ENCODE measurements at places on chromosomes 6 and 20. TPM values are rescaled to one million over a fixed set of nuclear protein-coding genes. Genes with fewer than 3 reads are reported as not detected.
A peak's percentile ranks its signal among the peaks of the same experiment; 100 is the strongest.

DNA sequence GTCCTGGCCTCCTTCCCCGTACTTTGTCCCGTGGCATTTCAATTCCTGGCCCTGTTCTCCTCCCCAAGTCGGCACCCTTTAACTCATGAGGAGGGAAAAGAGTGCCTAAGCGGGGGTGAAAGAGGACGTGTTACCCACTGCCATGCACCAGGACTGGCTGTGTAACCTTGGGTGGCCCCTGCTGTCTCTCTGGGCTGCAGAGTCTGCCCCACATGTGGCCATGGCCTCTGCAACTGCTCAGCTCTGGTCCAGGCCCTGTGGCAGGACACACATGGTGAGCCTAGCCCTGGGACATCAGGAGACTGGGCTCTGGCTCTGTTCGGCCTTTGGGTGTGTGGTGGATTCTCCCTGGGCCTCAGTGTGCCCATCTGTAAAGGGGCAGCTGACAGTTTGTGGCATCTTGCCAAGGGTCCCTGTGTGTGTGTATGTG, 58.5 kb downstream of the SRC start:
- no peak for DNase-seq

GRCh38 chr20:44188752-44189151, 1.8 kb upstream of the JPH2 start:
- no peak for DNase-seq

DNA sequence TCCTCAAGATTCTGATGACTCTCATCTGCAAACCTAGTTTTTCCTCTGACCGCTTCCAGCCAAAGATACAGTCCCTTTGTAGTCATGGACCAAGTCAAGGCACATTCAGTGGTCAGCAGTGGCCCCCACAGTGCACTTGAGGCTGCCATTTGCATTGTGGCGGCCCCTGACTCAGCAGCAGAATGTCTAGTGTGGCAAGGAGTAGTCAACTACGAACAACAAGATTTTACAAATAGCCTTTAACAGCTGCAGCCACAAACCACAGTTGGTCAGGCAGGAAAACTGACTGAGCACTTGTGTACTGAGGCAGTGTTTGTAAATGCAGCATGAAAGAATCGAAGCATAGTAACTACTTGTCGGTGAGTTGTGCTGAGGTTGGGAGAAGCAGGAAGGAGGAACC, 49.6 kb downstream of the SLC2A12 start:
- no peak for DNase-seq

GRCh38 chr6:136235233-136235564, 14.9 kb downstream of the MTFR2 start:
- DNase-seq, result no peak

Gene BIRC7
- not detected for total RNA-seq

Gene BTN1A1
- not detected for total RNA-seq

Gene SIM1
- not detected for total RNA-seq

Gene CNKSR3
- 6.2 TPM for total RNA-seq

- no peak for DNase-seq
Measured at GRCh38 chr20:17902531-17903083, 66.0 kb downstream of the SNX5 start.

GRCh38 chr6:2171728-2172127, 73.7 kb downstream of the GMDS start:
- DNase-seq, result no peak

DNA sequence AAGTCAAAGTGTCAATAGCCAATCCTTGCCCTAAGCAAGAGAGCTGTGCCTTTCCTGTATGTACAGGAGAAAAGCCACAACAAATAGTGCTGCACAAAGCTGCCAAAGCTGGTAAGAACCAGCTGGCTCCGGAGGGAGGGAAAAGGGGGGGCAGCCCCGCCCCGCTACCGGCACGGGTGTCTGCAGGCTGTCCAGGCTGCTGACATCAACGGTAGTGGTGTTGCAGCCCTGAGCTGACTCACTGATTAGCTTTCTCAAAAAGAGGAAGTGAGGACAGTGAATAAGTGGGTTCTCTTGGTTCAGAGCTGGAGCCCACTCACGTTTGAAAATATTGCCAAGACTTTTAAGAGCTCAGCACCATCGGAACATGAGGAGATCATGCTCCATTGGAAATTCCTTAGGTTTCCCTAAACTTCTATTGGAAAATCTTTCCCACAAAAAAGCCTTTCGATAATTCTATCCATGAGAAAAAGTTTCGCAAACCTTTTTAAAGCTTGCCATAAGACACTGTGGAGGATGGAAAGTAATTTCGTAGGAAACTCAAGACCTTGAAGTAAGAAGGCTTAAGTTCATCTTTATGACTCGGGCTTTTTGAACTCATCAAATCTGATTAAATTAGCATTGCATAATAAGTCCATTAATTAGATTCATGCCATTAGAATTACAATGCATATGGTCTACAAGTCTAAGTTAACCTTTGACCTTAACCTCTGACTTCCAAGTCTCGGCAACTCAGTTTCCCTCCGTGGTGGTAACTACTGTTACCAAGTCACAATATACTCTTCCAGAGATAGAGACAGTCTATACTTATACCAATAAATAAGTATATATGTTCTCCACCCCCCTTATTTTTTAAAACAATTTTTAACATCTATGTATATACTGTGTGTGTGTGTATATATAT, 67.0 kb downstream of the TNFRSF21 start:
- DNase-seq, result peak; percentile 95

GRCh38 chr6:5811997-5812396, 194.7 kb downstream of the NRN1 start:
- no peak for DNase-seq

- DNase-seq, result no peak
Measured at GRCh38 chr6:88499436-88499835, 333.3 kb upstream of the CNR1 start.

- no peak for DNase-seq
Measured at GRCh38 chr20:45450097-45450818, 19.3 kb upstream of the WFDC2 start.

Gene MYO6
- total RNA-seq, result 49.0 TPM

Gene C20orf141
- total RNA-seq, result not detected

Data from upper lobe of left lung (tissue), 6 donors.